Coronary artery (tissue), 2 donors: ENCODE measurements at places on chromosomes 6 and 20.

- no peak for DNase-seq
Observed at GRCh38 chr20:1442304-1442703, 24.3 kb downstream of the NSFL1C start.

DNA sequence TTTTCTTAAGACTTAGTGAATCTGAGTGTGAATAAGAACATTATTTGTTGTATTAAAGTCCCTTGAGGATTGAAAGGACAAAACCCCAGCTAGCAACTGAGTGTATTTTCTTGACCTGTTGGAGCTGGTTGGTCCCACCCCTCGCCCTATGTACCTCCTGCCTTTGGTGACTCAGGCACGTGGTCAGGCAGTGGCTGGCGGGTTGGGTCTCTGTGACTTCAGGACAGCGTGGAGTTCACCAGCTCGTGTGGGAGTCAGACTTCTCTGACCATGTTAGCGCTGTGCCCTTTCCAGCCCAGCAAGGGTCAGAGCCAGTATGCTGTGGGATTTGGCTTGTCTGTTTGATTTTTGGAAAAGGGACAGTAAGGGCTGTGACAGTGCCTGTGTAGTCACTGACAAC, 93.7 kb downstream of the SSR1 start:
- no peak for DNase-seq

GRCh38 chr6:36916126-36916525, 30.4 kb downstream of the C6orf89 start:
- DNase-seq: no peak

DNA sequence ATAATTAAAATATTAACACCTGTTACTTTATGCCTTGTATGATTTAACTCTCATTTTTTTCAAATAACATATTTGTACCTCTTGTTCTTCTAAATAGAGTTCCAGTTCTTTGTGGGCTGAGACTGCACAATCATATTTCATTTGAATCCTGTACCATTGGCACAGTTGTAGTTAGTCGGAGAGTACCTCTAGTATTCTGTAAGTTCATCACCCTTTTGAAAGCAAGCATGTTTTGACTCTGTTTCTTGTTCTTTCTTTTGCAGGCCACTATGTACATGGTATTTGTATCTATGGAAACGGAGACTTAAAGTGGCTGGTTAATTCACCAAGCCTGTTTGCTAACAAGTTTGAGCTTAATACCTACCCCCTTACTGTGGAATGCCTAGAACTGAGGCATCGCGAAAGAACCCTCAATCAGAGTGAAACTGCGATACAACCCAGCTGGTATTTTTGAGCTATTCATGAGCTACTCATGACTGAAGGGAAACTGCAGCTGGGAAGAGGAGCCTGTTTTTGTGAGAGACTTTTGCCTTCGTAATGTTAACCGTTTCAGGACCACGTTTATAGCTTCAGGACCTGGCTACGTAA, 68.2 kb downstream of the C6orf52 start:
- no peak for DNase-seq

DNA sequence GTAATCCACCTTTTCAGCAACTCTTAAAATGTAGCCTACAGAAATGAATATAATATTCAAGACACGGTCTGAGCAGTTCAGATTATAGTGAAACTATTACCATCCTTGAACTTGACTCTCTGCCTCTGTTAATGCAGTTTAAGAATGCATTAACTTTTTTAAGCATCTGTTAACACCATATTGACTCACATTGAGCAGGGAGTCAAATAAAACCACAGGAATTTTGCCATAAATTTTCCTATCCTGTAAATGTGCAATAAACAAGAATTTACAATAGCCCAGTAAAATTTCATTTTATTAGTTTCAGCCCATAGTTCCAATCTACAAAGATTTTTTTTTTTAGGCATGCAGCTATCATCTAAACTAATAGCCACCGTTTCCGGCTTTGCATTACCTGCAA, 239.2 kb upstream of the DEFB112 start:
- DNase-seq: no peak

GRCh38 chr20:23140991-23141390, 54.9 kb upstream of the CD93 start:
- no peak for DNase-seq

GRCh38 chr6:15528870-15529269, 134.0 kb downstream of the DTNBP1 start:
- no peak for DNase-seq

DNA sequence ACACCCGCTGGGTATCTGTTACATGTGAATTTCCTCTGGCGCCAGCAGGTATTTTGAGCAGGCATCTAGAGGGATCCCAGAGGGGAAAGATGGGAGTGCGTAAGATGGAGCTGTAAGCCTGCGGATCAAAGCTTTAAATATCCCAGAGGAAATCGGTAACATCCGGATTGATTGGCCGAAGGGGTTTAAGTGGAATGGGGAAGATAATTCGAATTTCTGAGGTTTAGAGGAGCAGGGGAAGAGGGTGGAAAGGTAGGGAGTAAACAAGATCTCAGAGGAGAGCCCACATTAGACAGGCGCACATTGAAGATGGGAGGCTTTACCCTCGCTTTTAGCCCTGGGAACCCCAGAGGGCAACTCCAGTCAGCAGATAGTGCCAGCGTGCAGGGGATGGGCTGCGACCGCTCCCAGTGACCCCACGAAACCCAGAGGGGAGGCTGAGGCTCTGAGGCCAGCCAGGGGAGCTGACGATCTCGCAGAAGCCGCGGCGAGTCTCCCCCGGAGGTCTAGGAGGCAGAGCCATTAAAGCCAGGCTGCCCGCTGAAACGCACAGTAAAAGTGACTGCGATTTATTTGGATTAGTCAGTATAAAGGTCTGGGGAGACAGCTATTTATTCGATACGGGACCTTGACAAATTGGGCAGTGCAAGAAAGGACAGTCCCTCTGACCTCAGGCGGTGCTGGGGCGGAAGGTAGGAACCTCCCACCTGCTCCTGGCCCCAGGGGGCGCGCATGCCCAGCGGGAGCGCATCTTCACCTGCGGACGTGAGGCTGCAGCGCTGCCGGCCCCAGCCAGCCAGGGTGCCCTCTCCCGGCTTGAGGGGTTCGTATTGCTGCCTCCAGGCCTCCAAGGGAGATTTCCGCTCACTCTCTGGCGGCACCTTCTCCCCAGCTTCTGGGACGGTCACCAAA, 34.3 kb upstream of the TCF21 start:
- no peak for DNase-seq

DNA sequence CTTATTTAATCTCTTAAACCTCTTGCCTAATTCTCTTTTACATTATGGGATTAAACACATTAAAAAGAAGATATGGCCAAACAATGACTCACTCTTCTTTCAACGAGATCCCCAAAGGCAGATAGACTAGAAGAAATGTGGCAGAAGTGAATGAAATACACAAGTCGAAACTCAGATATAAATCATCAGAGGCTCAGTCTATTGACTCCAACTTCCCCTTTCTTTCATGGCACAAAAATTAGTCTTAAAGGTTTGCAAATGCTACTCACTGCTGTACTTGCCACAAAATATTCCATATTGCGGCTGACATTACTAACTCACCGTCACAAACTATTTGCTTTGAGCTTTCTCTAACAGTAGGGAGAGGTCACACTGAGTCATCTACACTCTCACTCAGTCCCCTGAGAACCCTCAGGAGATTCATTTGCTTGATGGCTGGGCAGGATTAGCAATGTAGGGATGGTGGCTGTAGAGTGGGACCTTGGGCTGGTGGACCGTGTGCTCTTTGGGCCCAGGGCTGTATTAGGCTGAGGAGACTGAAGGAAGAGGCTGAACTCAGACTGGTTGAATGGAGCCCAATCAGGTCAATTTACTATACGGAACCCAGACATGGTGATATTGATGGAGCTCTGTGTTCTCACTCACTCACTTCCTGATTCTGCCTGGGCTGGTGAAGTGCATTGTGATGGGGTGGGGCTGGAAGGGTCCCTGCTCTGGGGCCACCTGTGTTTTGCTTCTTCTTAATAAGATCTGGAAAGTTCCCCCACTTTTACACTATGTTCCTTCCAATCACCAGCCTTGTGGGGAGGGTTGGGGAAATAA, 42.8 kb upstream of the UBR2 start:
- no peak for DNase-seq

DNA sequence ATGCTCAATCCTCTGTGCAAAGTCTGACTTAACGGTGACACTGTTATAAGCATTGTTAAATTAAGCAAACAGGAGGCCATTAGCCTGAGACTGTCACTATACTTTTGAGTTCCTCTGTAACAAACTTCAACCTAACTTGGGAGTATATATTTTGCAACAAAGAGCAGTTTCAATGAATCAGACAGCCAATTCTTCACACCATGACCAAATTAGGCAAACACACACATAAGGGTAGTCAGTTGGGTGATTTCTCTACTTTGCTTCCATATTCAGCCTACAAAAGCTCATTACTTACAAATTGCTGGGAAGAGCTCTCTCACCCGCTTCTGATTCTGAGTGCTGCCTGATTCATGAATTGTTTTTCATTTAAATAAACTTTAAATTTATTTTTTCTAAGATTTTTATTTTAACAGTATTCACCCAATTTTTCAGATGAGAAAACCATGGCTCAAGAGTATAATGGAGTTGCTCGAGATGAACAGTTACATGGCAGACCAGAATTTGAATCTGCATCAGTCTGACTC, 60.5 kb downstream of the HACE1 start:
- no peak for DNase-seq

DNA sequence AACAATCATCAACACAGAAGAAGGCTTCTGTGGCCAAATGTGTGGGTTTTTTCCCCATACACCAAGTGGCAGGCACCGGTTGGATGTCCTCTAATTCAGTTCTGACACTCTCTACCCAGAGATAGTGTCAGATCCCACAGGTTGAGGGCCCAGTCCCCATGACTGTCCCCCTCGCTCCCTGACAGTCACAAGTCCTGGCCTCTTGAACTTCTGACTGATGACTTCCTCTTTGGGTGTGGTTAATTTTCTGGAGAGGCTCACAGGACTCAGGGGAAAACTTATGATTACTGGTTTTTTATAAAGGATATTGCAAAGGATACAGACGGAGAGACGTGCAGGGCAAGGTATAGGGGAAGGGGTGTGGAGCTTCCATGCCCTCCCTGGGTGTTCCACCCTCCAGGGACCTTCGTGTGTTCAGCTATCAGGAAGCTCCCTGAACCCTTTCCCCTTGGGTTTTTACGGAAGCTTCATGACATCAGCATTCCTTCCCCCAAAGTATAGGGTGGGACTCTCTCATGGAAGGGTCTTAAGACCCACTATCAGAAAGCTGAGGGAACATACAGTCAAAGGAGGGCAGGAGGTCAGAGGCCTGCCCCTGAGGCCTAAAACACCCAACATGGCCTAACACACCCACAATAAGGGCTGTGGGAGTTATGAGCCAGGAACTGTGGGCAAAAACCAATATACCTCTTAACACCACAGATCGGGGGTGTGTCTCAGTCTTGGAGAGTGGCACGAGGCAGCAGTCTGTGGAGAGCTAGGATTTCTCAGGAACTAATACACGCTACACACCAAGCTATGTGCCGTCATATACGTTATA, 33.3 kb downstream of the FARS2 start:
- no peak for DNase-seq

GRCh38 chr6:25326126-25326525, 47.0 kb downstream of the CARMIL1 start:
- no peak for DNase-seq

- peak; percentile 79 for DNase-seq
Observed at GRCh38 chr6:710601-711571, 17.9 kb upstream of the EXOC2 start.

GRCh38 chr6:68317366-68317765, 317.7 kb upstream of the ADGRB3 start:
- no peak for DNase-seq

DNA sequence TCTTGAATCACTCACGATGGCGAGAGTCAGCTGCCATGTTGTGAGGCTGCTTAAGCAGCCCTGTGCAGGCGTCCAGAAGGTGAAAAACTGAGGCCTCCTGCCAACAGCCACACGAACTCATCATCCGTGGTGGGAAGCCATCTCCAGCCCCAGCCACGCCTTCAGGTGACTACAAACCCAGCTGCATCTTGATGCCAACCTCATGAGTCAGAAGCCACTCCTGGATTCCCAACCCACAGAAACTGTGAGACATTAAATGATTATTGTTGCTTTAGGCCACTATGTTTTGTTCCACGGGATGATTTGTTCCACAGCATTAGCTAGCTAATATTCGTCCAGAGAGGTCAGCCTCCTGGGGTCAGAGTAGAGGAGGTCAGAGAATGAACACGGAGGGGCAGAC, 80.5 kb downstream of the SNX5 start:
- DNase-seq: no peak

GRCh38 chr20:48214601-48215000, 429.3 kb upstream of the SULF2 start:
- no peak for DNase-seq

- no peak for DNase-seq
Observed at GRCh38 chr6:132498638-132499037, 14.3 kb downstream of the STX7 start.

GRCh38 chr20:52469128-52469527, 277.5 kb upstream of the ZFP64 start:
- DNase-seq: no peak
